ENCODE measurements at places on chromosomes 2 and 18. TPM values are rescaled to one million over a fixed set of nuclear protein-coding genes. Genes with fewer than 3 reads are reported as not detected.
A peak's percentile ranks its signal among the peaks of the same experiment; 100 is the strongest.

GRCh38 chr18:13306583-13306982 is 88.0 kb downstream of the LDLRAD4 start:
- DNase-seq, result no peak

GRCh38 chr2:160752475-160753330 is 259.1 kb upstream of the RBMS1 start:
- no peak for DNase-seq

The BCL11A gene
- polyA plus RNA-seq, result 3.1 TPM

DNA sequence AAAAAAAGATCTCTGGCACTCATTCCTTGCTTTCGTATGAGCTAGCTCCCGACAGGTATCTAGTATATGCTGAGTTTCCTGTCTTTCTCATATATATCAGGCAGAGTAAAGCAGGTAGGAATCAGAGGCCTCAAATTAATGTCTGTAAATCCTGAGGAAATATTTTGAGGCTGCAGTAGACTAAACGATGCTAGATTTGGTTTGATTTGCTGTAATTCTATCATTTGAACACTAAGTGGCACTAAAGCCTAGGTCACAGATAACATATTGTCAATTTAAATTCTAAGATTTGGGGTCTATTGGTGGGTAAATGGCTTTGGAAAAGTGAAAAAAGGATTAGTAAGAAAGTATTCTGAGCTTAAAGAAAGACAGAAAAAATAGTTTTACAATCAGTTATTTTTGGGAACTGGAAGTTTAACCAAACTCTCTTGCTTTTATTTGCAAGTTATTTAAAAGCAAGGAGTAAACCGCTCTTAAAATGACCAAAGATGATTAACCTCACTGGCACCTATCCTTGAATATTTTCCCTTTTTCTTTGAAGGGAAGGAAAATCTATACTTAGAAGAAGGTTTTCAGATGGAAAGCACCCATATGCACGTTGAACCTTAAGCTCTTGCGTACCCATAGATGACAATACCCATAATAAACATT is 37.6 kb upstream of the SLC4A10 start:
- peak; percentile 3 for DNase-seq

GRCh38 chr18:79250301-79250981 is 145.3 kb upstream of the NFATC1 start:
- DNase-seq, result no peak

DNA sequence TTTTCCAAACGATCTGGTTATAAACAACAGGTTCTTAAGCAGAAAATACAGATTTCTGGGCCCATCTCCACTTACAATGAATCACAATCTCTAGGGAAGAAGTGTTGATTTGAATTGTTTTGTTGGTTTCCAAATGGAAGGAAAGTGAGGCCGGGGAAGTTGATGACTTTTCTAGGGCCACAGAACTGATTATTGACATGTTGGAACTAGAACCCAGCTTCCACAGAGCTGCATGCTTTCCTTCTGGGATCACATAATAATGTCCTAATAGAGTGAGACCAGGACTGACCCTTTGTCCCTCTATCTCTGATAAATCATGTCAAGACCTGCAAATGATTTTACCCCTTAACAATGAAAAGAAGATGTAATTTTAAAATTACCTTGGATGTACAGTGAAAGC is 332.2 kb downstream of the OSR1 start:
- DNase-seq, result peak; percentile 29

DNA sequence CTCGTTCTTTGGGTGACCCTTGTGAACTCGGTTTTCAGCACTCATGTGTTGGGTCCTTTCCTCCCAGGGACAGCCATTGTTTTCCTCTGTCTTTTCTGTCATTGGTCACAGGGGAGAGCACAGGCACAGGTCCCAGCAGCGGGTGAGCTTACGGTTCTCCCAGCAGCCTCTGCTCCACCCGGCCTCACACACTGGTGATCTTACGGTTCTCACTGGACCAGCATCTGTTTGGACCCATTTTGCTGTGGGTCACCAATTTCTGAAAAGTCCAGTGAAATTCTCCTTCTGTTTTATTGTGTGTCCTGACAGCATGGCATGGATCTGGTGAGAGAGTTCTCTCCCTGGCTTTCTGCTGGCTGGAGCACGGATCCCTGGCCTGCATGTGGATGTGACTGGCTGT is 49.8 kb upstream of the ANKRD62 start:
- no peak for DNase-seq
